T follicular helper cell (primary cell): ENCODE measurements at places on chromosomes 2 and 18.

GRCh38 chr2:199668645-199669044 is 182.3 kb downstream of the FTCDNL1 start:
- no peak for DNase-seq

GRCh38 chr18:66759050-66759828 is 155.3 kb upstream of the CDH19 start:
- DNase-seq = no peak

DNA sequence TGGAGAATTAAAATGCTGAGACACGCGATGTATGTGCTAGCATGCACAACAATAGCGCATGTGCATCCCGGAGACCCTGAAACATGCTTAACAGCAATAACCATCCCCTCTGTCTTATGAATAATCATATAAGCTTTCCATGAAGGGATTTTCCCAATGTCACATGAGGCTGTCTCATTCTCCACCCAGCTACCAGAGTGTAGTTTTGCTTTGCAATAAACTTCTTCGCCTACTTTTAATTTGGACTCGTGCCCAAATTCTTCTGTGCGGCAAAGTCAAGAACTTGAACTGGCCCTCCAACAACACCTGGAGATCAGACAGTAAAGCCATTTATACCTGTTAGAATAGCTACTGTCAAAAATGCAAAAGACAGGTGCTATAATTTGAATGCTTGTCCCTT is 15.5 kb downstream of the LYG1 start:
- no peak for DNase-seq

- no peak for DNase-seq
These were observed 213.1 kb downstream of the EXOC6B start for GRCh38 chr2:72612614-72613160.

- no peak for DNase-seq
These were observed 35.4 kb downstream of the KCNK3 start for GRCh38 chr2:26727641-26728561.

- DNase-seq = no peak
These were observed 13.2 kb downstream of the DYSF start for GRCh38 chr2:71466301-71467179.

- no peak for DNase-seq
These were observed 40.2 kb downstream of the HDAC4 start for GRCh38 chr2:239360421-239361310.

DNA sequence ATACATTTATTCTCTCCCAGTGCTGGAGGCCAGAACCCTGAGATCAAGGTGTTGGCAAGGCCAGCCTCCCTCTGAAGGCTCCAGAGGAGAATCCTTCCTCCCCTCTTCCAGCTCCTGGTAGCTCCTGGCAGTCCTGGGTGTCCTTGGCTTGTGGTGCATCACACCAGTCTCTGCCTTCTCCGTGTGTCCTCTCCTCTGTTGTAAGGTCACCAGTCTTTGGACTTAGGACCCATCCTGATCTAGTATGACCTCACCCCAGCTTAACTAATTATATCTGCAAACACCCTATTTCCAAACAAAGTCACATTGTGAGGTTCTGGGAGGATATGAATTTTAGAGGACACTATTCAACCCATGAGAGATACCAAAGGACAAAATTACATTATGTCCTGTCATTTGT is 31.1 kb downstream of the TSHZ1 start:
- DNase-seq = no peak

GRCh38 chr18:41939326-41939725 is 15.7 kb upstream of the PIK3C3 start:
- no peak for DNase-seq

- no peak for DNase-seq
These were observed 89.8 kb upstream of the ITGB6 start for GRCh38 chr2:160289831-160290230.

DNA sequence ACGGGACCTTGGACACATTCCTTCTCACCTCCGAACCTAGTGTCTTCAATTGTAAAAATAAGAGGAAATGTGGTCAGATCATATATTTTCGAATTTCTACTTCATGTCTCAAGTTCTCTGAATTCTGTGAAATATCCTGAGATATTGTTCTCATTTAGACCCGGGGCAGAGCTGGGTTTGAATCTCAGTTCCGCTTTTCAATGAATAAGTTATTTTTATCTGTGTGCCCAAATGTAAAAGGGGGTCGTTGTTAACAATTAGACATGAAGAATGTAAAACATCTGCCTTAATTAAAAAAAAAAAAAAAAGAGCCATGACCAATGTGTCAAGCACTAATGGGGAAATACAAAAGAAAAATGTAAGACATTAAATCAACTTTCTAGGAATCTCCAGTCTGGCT is 48.9 kb upstream of the BCL11A start:
- DNase-seq = no peak

GRCh38 chr18:44681076-44681970 is 635 bp downstream of the SETBP1 start:
- DNase-seq = no peak

GRCh38 chr18:5057386-5058348 is 139.4 kb downstream of the AKAIN1 start:
- DNase-seq = peak; percentile 10

GRCh38 chr2:85263591-85263990 is 64.2 kb downstream of the TGOLN2 start:
- DNase-seq = no peak

- no peak for DNase-seq
These were observed 42.0 kb downstream of the MCFD2 start for GRCh38 chr2:46873604-46874068.

DNA sequence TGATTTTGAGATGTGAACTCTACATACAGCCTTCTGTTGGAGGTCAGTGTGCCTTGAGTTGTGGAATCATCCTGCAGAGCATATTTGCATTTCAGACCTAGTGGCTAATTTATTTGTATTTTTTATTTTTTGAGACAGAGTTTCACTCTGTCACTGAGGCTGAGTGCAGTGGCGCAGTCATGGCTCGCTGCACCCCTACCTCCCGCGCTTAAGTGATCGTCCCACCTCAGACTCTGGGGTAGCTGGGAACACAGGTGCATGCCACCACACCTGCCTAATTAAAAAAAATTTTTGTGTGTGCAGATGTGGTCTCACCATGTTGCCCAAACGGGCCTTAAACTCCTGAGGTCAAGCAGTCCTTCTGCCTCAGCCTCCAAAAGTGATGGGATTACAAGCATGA is 104.4 kb downstream of the ASXL3 start:
- DNase-seq = no peak

DNA sequence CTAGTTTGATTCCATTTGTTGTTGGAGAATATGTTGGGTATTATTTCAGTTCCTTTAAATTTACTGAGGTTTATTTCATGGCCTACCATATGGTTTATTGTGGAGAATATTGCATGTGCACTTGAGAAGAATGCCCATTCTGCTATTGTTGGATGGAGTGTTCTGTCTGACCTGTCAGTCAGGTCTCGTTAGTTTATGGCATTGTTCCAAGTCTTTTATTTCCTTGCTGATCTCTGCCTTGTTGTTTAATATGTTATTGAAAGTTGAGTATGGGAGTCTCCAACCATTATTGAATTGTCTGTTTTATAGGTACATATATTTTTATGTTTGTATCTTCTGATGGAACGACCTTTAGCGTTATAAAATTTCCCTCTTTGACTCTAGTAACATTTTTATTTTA is 86.3 kb downstream of the PTPN4 start:
- no peak for DNase-seq

DNA sequence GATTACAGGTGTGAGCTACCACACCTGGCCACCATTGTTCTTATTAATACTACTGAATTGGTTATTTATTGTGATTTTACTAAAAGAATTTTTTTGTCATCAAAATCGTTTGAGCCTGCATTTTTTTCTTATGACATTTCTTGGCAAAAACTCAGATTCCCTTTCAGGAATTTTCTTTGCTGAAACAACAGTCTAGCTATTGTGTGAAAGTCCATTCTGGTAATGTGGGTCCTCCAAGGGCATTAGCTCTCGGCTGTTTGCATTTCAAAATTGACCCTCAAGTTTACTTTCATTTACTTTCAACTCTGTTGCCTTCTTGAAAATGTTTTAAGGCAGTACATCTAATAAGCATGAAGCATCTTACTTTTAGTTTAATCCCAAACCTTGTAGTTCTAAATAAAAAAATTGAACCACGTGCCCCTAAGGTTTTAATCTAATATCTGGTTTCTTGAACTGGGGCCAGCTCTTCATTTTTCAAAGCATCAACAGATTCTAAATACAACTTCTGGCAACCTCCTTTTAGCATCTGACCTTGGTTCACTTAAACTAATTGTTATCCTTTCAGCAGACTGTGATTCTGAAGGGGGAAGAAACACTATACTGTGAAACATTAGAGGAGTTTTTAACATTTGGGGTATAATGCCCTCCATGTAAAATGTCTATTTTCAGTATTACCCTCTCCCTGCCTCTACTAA is 325.2 kb upstream of the RAB12 start:
- no peak for DNase-seq

DNA sequence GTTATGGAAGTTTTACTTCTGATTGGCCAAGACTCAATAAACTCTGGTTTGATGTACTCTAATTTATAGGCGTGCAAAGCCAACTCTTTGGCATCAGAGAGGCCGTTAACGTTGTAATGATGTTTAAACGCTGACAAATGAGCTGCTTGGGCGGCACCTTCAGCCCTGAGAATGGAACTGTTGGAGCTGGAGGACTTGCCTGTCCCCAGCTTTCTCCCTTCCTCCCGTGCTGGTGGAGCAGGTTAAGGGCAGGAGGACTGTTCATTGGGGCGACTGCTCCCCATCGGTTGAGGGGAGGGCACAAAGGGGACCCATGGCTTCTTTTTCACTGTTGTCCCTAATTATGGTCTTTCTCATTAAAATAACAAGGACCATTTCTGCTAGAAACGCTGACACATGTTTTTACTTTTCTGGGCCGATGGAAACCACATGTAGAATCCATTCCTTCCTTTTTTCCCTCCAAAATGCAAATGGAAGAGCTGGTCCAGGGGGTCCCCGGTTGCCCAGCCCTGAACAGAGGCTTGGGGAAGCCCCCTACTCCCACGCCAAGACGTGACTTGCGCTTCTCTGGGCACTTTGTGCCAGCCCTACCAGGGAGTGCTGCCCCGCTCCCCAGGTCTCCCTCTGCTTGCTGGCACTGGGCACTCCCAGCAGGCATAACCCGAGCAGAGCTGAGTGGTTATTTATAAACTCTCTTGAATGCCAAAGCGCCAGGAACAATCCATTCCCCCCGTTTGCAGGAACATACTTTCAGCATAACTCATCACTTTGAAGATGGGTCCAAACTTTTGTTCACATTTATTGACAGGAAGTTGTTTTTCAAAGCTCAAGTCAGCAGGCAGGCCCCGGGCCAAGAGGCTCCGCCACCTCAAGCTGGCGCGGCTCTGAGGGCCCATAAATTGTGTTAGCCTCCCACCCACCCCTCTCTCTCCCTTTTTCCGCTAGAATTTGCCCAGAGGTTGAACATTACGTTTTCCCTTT is 170.1 kb downstream of the ASB1 start:
- DNase-seq = no peak

- no peak for DNase-seq
These were observed 123.7 kb upstream of the KLF7 start for GRCh38 chr2:207289295-207290018.

DNA sequence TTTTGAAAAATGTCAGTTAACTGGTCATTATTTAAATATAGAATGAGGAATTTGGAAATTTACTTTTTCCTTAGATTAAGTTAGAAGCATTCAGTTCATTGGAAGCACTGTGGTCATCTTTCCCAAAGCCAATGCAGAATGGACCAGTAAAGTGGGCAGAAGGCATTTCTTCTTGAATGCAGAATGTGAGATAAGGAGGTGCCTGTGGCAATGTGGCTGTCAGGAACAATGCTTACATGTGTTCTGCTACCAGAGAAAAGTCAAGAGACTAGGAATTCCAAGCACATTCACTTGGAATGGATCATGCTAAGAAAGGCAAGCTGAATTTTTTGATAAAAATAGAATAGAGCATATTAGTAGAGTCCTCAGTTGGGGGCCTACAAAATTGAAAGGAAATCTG is 295.0 kb upstream of the KCNH7 start:
- DNase-seq = no peak

DNA sequence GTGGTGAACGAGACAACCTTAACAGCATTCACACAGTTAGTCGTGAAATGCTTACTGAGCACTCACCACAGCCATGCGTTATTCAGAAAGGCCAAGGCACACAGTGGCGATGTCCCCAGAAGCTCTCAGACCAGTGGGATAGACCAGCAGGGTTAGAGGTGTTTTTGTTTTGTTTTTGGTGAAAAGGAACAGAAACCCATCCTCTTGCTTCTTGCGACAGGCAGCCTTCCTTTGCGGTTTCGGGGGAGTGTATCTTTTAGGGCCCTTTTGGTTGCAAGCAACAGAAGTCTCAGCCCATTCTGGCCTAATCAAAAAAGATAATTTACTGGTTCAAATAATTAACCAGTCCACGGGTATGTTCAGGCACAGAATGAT is 4.7 kb downstream of the GNLY start:
- no peak for DNase-seq

- DNase-seq = no peak
These were observed 204.5 kb downstream of the ZFP36L2 start for GRCh38 chr2:43021791-43022509.

DNA sequence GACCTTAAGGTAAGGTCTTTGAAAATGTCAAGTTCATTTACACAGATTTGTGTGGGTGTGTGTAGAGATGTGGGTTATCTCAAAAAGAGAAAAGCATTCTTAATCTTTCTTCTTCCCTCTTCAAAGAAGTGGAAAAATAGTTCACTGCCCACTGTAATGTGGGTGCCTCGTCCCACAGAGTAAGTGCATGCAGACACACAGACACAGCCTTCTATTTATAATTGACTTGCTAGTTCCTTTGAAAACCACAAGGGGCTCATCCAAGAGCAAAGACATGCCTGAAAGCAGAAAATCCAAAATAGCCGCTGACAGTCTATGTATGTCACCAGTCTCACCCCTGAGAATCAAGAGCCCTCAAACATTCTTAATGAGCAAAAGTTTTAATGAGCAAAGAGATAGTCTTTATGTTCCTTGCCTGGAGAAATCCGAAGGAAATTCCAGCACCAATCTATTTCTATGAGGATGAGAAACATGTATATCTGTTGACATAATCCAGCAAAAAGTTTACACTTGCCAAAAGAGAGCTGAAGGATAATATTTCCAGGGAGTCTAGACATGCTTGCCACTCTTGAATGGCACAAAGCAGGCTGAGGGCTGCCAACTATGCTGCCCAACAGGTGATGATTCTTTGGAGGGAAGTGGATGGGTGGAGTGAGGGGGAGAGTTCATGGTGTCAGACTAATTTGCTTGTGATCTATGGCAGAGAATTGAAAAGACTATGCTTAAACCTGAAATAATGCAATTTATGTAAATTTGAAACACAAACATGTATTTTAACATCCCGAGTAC is 93.9 kb downstream of the ACVR1 start:
- no peak for DNase-seq

- no peak for DNase-seq
These were observed 14.0 kb upstream of the CD226 start for GRCh38 chr18:69961718-69962117.
